Common myeloid progenitor, CD34-positive (primary cell): ENCODE measurements at places on chromosomes 1 and 21.

DNA sequence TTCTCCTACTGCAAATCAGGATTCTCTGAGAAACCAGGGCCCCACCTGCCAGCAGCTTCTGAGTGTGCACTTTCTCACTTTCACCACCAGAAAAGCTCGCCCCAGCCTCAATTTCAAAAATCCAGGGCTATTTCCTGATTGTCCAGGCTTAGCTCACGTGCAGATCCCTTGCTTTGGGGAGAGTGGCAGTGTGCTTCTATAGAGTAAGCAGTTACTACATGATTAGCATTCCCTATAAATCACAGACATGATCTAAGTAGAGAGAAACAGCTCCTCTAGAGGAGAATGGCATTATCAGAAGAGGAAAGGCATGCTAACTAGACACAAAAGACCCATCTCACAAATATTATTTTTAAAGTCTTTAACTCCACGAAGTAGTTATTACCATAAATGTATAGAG, 456.0 kb upstream of the PKN2 start:
- DNase-seq: no peak

GRCh38 chr1:15153842-15154479, 414 bp downstream of the TMEM51 start:
- DNase-seq: peak; percentile 64

GRCh38 chr1:40315795-40316594, 1.1 kb downstream of the COL9A2 start:
- no peak for DNase-seq

DNA sequence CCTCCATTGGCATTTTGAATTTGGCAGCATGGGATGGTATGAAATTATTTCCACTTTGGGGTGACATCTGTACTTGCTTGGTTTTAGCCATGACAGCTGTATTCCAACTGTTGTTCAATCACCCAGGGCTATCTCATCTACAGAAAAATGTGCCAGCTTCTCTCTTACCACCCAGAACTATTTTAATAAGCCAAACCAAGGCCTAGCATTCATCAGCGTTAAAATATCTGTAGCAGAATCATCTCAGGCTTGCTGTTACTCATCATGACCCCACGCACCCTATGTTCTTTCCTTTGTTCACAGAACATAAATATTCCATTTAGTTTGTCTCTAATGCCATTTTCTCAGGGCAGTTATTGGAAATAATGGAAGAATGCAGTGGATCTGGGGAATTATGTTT, 49.8 kb downstream of the GIPC2 start:
- DNase-seq: no peak

GRCh38 chr1:12435639-12436344, 182.2 kb downstream of the DHRS3 start:
- peak; percentile 82 for DNase-seq

DNA sequence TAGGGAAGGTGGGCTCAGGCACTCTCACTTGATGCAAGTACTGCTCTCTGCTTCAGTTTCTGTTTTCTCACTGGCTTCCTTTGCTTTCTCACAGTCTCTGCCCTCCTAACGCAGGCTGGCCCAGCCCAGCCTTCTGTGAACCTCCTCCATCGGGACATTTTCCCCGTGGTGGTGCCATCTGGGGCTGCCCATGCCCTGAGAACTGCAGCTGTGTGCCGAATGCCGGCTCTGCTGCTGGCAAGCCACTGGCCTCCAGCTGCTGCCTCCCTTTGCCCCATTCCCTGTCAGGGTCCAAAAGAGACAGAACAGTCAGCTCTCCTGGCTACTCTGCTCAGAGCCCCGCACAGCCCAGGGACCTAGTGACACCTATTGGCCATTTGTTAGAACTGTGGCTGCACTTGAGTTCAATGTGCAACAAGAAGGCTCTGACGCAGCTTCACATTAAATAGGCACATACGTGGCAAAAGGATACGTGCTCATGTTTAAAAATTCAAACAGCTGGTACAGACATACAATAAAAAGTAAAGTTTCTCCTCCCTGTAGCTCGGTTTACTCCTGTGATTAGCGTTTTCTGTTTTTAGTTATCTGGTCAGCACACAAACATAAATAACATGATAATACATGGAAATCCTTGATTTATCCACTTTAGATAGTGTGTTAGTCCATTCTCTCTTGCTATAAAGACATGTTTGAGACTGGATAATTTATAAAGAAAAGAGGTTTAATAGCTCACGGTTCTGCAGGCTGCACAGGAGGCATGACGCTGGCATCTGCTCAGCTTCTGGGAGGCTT, 46.6 kb downstream of the FCRL5 start:
- peak; percentile 78 for DNase-seq

GRCh38 chr1:180397175-180397574, 105.2 kb downstream of the ACBD6 start:
- DNase-seq: no peak

GRCh38 chr1:32878183-32878582, 7.5 kb upstream of the FNDC5 start:
- no peak for DNase-seq
